ENCODE measurements at places on chromosomes 4 and X.

DNA sequence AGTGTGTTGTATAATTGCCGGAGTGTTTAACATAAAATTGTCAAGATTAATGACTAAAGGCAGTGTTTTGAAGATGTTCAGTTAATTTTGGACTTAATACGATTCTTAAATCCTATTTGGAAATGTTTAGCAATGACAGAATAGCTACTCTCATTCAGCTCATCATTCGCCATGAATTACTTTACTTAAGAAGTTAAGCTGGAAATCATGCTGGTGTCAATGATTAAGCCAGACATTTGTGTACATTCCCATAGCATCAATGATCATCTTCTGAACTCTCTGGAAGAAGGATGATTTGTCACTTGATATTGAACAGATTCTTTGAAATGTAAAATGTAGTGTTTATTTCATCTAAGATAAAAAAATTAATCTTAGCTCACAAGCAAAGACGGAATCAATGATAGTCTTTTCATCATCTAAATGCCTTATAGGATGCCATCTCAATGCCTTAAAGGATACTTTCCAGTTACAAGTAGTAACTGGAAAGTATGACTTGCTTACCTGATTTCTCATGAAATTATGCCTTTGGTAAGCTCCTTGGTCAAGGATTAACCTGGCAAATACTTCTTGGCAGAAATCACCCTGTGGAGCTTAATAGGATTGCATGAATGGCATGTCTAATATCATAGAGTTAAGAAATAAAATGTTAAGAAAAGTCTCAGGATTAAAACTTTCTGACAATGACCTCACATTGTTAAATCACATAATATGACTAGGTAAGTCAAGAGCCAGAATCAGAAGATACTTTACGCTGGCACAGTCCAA, 515.5 kb upstream of the AGA start:
- DNase-seq: no peak

GRCh38 chrX:104253567-104254441, 929 bp downstream of the ESX1 start:
- peak; percentile 27 for DNase-seq

DNA sequence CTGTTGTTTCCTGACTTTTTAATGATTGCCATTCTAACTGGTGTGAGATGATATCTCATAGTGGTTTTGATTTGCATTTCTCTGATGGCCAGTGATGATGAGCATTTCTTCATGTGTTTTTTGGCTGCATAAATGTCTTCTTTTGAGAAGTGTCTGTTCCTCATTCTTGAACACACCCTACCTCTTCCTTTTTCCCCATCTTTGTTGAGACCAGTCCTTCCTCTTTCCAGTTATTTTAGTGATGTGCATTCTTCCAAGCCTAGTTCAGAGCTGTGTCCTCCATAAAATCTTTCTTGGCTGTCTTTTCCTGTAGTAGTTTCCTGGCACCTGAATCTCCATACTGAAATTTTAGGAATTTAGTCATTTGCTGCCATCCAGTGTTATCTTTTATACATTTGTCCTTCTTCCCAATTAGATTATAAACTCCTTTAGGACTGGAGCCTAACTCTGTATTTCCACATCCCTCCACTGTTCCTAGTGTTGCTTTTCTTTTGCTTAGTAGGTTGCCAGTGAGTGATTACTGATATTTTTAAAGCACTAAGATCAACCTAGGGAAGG, 11.4 kb downstream of the FHIP1A start:
- no peak for DNase-seq

DNA sequence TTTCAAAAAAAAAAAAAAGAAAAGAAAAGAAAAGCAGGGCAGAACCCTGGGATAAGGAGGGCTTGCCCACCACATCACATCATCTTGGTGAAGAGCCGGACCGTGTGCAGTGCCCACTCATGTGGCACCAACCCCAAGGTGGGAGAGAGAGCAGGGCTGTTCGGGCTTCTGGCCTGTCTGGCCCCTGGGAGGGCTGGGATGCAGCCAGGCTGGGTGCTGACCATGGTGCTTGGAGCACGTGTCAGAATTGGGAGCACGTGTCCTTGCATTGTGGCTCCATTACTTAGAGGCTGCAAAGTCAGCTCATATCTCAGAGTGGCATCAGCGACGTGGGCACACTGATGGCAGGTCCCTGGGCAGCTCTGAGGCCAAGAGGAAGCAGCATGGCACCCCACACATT, 100.9 kb upstream of the AFAP1 start:
- DNase-seq: no peak

GRCh38 chrX:40526412-40526811, 54.4 kb upstream of the ATP6AP2 start:
- no peak for DNase-seq
